Activated naive CD4-positive, alpha-beta T cell treated with anti-CD3 and anti-CD28 coated beads, Interleukin-2, amount 10 ng/mL, durations not matched to agents 7 days and 5 days (primary cell): ENCODE measurements at places on chromosomes 1 and 21.

DNA sequence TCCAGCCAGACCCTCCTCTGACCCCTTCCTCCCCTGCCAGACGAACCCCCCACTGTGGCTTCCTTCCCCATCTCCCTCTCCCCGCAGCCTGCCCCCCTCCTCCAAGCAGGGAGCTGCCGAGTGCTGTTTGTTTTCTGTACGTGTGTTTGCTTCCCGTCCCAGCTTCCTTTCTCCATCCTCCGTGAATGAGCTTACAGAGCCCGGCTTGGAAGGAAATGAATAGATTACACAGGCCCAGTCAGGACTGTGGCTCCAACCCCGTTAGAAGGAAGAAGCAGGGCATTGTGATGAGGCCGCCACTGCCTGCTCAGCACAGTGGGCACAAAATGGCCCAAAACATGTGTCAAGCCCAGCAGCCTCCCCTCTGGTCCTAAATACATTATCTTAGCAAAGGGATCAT is 123.2 kb downstream of the IGSF21 start:
- H3K4me3 ChIP-seq = no peak overlapping the region
- H3K36me3 ChIP-seq = no peaks in the 10 kb centered on the region
- no peaks in the 10 kb centered on the region for H3K27me3 ChIP-seq

- H3K27me3 ChIP-seq = peaks cover 35% of the 10 kb centered on the region
- DNase-seq = no peak
- no peak overlapping the region for H3K4me3 ChIP-seq
- no peaks in the 10 kb centered on the region for H3K4me1 ChIP-seq
Observed at GRCh38 chr1:184987696-184988095, 13.4 kb upstream of the NIBAN1 start.

DNA sequence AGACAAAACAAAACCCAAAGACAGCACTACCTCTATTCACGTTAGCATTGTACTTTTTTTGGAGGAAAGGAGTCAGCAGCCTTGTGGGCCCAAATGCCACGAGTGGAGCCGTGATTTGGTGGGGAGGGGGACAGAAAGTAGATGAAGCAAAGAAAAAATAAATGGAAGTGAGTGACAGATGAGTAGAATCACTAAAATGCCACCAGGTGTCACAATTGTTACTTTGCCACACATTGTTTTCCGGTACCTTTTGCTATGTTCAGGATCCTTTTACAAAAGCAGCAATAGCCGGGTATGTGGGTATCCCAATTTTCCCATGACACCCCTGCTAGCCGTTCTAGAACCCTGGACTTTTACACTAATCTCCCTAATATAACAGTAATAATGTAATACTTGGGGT is 85.0 kb upstream of the AK4 start:
- peaks cover 21% of the 10 kb centered on the region for H3K27me3 ChIP-seq
- peaks cover 3% of the 10 kb centered on the region for H3K36me3 ChIP-seq
- H3K4me3 ChIP-seq = no peak overlapping the region
- peaks cover 28% of the 10 kb centered on the region for H3K4me1 ChIP-seq

DNA sequence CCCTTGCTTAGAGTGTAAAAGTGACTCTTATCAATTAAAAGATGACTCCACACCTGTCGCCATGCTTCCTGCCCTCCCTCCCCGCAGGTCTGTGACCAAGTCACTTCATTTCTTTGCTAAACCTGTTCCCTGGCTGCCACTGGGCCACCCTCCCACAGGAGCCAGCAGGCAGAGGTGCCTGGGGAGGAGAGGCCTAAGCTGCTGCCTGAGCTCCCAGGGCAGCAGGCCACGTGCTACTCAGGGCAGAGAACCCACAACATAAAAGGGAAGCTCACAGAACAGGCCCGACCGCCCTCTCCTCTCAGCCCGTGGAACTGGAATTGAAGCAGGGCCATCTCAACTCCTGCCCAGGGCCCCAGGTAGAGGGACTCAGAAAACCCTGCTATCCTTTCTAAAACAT is 4.9 kb downstream of the C1orf198 start:
- peaks cover 14% of the 10 kb centered on the region for H3K4me1 ChIP-seq
- no peak overlapping the region for H3K4me3 ChIP-seq
- no peaks in the 10 kb centered on the region for H3K36me3 ChIP-seq
- peaks cover 17% of the 10 kb centered on the region for H3K27me3 ChIP-seq
- no peak for DNase-seq
- no peak overlapping the region for H3K27ac ChIP-seq

DNA sequence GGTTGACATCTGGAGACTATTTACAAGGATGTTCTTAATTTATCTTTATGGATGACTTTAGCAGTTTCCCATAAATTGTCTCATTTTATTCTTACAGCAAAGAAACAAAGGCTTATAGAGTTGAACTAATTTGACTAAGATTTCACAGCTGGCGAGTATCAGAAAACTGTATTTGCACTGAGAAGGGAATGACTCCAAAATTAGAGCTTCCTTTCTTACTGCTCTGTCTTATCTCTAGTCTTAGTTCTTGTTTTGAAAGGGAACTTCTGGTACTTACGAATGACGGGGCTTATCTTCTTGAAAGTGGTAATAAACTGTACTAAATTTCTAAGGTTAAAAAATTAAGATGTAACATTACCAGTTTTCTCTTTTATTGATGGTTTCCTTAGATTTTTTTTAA is 13.6 kb downstream of the CNST start:
- DNase-seq = no peak
- peaks cover 55% of the 10 kb centered on the region for H3K4me1 ChIP-seq
- H3K27ac ChIP-seq = no peak overlapping the region
- no peaks in the 10 kb centered on the region for H3K27me3 ChIP-seq
- peaks cover 54% of the 10 kb centered on the region for H3K36me3 ChIP-seq
- no peak overlapping the region for H3K4me3 ChIP-seq
